ENCODE measurements at places on chromosomes 11 and 22. TPM values are rescaled to one million over a fixed set of nuclear protein-coding genes. Genes with fewer than 3 reads are reported as not detected.

GRCh38 chr22:20173772-20174171 lies 22.9 kb upstream of the CCDC188 start:
- no peak for DNase-seq

DNA sequence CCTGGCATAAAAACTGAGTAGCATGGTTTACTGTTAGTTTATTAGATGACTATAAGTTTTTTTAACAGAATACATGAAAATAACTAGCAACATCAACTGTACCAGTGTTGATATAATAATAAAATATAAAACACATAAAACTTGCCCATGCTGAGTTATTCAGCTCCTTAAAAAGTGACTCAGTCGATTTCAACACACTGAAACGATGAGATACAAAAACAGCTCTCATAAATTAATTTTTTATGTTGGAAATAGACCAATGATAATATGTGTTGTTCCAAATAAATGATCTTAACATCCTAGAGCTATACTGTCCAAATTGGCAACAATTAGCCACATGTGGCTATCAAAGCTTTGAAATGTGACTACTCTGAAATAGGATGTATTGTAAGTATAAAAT lies 15.9 kb downstream of the PDGFD start:
- peak; percentile 25 for DNase-seq

GRCh38 chr11:86805873-86806310 lies 5.5 kb downstream of the PRSS23 start:
- DNase-seq: no peak

FOLR1 gene
- polyA plus RNA-seq: not detected

GRCh38 chr22:21070690-21071615 lies 25.2 kb downstream of the LRRC74B start:
- DNase-seq: no peak

RCOR2 gene
- 1.7 TPM for polyA plus RNA-seq

MMP8 gene
- polyA plus RNA-seq: not detected

FREY1 gene
- 0.11 TPM for polyA plus RNA-seq

DNA sequence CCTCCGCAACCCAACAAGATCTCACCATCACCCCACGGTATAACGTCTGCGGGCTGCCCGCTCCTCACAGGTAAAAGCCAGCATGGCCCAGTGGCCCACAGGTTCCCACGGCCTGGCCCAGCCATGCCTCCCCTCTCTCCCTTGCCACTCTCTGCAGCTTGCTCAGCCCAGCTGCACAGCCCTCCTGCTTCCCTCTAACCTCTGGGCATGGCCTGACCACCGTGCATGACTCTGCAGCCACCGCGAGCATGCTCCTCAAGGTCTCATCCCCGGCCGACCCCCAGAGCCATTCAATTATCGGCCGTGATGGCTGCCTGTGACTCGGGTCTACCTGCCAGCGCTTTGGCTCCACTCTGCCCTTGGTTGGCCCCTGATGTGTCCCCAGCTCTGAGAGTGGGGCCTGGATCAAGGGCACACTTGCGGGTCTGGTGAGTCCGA lies 185.5 kb downstream of the CTTN start:
- DNase-seq: no peak

YPEL4 gene
- polyA plus RNA-seq: not detected

HPX gene
- polyA plus RNA-seq: 0.38 TPM

All from foreskin keratinocyte (primary cell).